Stimulated activated CD4-positive, alpha-beta T cell treated with anti-CD3 and anti-CD28 coated beads, Interleukin-4, amount 100 ng/mL, for 24 hours (primary cell): ENCODE measurements at places on chromosomes 7 and 10.

- DNase-seq, result no peak
Observed at GRCh38 chr7:75971961-75972763, 22.2 kb downstream of the TMEM120A start.

DNA sequence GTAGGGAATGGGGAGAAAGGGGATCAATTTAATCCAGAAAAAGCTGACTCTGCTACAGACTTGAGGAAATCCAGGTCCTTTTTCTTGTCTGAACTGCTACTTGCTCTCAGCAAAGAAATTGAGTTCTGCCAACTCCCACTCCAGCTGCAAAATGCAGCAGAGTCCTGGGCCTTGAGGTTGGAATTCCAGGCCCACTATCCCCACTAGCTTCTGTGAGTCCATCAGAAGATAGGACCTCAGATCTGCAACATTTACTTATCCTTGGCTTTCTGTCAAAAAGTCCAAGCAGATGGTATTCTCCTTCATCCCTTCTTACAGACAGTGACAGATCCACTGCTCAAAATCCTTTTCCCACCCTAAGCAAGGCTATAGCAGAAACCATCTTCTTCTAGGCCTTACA is 219.2 kb downstream of the ARHGAP12 start:
- DNase-seq, result no peak

- no peak for DNase-seq
Observed at GRCh38 chr7:29649028-29649716, 85.5 kb downstream of the PRR15 start.

DNA sequence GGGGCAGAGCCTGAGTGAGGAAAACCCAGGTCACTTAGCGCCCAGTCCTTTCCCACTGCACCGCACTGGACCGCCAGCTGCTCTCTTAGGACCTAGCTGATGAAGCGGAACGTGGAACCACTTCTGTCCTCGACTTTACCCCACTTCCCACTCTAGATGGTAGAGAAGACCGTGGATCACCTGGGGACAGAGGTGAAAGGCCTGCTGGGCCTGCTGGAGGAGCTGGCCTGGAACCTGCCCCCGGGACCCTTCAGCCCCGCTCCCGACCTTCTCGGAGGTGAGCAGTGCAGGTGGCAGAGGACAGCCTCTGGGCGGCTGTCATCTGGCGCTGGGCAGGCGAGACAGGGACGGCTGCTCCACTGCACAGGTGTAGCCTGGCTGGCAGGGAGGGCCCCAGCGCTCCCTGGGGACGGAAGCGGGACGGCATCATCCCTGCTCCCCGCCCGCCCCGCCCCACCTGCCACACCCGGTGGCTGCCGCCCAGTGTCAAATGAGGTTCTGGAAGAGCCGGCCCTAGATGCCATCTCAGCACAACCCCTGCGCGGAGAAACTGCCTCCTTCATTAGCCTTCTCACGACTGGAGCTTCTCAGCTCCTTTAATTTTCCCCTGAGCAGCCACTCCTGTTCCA is 11.7 kb downstream of the PLAC9 start:
- DNase-seq, result peak; percentile 17

DNA sequence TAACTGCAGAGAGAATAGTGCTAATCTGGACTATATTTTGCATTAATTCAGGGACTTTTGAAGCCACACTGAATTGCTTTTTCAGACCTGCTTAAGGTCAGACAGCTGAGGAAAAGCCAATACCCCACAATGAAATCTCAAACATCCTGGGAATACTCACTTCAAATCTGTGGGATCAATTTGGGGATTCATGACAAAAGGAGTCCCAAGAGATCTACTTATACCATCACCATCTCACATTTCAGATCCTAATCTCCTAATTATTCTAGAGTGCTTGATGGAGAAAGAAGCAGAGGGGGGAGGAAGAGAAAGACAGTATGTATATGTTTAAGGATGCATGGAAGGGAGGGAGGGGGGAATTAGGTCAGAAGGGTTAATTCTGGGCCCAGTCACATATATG is 202.2 kb downstream of the CACNA2D1 start:
- no peak for DNase-seq

DNA sequence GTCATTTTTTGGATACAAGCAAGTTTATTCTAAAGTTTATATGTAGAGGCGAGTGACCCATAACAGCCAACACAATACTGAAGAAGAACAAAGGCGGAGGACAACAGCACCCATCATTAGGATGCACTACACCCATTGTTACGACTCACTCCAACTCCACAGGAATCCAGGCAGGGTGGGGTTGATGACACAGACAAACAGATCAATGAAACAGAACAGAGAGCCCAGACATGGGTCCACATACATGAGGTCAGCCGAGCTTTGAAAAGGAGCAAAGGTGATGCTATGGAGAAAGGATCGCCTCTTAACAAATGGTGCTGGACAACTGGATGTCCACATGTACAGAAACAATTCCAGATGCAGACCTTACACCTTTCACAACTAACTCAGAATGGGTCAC is 426.4 kb downstream of the PTPRN2 start:
- DNase-seq, result no peak

GRCh38 chr10:119270762-119271366 is 63.5 kb downstream of the GRK5 start:
- peak; percentile 47 for DNase-seq

DNA sequence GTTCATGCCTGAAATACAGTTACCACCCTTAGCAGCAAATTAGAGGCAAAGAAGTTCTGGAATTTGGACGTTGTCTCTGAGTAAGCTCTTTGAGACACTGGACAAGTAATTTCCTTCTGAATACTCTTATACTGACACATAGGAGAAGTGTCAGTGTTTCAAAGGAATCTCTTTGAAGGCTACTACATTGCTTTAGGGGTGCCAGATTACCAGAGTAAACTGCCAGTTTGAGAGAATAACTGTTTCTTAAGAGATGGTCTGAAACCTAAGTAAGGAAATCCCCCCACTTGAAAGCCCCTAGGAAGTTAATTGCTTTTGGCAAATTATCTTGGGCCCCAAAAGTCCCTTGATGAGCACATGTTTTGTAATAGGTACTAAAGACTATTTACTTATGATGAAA is 3.4 kb downstream of the FAS start:
- no peak for DNase-seq

- DNase-seq, result no peak
Observed at GRCh38 chr7:135239263-135239662, 5.6 kb downstream of the STRA8 start.

DNA sequence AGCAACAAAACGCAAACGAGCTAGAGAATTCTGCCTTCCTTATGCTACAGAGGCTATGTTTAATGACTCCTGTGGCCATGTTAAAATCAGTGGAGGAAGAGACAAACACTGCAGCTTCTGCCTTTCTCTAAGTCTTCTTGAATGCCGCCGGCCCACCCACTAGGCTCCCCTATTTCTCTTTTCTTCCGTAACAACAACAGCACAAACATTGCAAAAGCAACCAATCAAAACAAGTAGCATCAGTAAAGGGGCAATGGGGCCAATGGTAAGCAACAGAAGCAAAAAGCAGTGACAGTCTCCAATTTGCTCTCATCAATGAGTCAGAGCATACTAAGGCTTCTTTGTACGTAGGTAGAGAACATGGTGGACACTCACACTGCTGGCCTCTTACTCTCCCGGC is 26.8 kb downstream of the DNAJC1 start:
- DNase-seq, result no peak

DNA sequence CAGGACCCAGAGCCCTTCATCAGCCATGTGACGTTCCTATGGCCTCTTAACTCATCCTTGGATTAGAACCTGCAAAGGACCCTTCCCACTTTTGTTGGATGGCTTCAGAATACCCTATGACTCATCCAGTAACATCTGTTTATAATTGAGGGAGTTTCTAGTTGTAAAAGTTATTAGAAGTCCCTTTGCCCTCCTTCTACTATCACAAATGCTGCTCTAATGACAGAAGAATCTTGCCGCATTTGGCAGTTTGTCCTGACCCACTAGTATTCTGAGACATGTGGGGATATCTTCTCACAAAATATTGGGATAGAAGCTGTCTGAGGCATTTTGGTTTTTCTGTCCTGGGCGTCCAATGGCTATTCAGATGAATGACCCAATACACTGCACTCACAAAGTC is 251.8 kb upstream of the TMEM72 start:
- DNase-seq, result no peak

GRCh38 chr7:100065452-100066186 is 15.9 kb downstream of the ZNF3 start:
- DNase-seq, result no peak

- DNase-seq, result no peak
Observed at GRCh38 chr7:22443370-22444180, 56.4 kb downstream of the STEAP1B start.

GRCh38 chr7:11104578-11104977 is 130.9 kb downstream of the PHF14 start:
- no peak for DNase-seq

GRCh38 chr7:91789558-91789957 is 90.9 kb downstream of the MTERF1 start:
- no peak for DNase-seq

GRCh38 chr7:122652876-122653275 is 46.0 kb downstream of the RNF133 start:
- no peak for DNase-seq

DNA sequence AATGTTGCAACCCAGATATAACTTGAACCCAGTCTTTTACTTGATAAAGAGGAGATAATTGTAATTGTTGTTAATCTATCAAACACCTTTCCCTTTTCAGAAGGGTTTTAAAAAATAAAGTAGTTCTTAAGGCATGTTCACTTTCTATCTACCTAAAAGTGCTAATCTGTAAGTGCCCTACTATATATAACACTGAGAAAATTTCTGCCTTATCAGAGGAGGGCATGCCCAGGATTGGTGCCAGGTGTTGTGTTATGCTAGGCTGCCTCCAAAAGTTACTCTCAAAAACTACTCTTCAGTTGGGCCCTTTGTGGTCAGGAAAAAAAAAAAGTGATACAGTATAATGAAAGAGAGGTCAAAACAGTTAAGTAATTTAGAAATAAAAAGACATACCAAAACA is 36.3 kb downstream of the SMNDC1 start:
- DNase-seq, result no peak

DNA sequence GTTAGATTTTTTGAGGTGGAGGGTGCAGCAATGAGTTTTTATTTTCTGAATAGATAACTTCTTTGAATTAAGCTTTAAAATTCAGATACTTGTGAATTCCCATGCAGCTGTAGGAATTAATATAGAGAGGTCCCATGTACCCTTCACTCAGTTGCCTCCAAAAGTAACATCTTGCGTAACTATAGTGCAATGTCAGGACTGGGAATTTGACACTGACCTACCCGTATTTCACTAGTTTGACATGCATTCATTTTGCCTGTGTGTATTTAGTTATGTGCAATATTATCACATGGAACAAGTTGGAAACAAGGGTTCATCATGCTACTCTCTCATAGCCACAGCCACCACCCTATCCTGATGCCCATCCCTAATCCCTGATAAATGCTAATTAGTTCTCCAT is 147.1 kb upstream of the IGFBP3 start:
- no peak for DNase-seq

DNA sequence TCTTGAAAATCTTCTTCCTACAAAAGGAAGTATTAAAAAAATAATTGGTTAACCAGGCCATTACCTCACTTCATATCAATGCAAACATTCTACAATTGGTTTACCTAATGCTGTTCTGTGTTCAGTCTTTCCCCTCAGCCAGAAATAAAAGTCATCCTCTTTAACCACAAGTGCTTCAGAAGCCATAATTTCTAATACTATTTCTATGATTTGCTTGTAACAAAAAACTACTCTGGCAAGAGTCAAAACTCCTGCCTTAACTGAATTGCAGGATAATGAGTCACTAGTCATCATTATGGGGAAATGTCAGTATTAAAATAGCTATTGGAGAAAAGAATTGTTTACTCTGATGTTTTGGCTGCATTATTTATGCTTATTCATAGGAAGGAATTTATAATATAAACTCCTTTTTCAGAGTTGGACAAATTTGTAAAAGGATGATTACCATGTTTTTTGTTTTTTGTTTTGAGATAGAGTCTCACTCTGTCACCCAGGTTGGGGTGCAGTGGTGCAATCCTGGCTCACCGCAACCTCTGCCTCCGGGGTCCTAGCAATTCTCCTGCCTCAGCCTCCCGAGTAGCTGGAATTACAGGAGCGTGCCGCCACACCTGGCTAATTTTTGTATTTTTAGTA is 55.5 kb upstream of the ODAD2 start:
- DNase-seq, result no peak

DNA sequence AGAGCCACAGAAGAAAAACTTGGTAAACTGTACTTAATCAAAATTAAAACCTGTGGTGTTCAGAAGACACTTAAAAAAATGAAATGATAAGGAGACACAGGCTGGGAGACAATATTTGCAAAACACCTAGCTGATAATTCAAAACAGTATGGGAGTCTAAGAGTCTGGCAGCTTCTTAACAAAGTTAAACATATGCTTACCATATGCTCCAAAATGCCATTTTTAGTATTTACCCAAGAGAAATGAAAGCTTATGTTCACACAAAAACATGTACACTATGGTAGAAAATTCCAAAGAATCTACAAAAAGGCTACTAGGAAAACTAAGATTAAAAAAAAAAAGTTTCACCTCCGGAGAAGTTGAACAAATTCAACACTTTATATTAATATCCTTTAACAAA is 48.6 kb downstream of the ITGB1 start:
- DNase-seq, result no peak

GRCh38 chr7:135386181-135386580 is 123.7 kb downstream of the CNOT4 start:
- no peak for DNase-seq

GRCh38 chr10:11993834-11994468 is 48.7 kb downstream of the UPF2 start:
- no peak for DNase-seq

DNA sequence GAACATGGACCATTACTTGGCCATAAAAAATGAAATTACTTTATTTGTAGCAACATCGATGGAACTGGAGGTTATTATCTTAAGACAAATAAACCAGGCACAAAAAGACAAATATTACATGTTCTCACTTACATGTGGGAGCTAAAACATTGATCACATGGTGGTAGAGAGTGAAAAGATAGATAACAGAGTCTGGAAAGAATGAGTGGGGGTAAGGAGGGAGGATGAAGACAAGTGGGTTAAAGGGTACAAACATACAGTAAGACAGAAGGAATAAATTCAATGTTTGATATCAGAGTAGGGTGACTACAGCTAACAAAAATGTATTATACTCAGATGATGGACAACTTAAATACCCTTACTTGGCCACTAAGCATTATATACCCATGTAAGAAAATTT is 100.0 kb upstream of the WNT16 start:
- DNase-seq, result no peak

DNA sequence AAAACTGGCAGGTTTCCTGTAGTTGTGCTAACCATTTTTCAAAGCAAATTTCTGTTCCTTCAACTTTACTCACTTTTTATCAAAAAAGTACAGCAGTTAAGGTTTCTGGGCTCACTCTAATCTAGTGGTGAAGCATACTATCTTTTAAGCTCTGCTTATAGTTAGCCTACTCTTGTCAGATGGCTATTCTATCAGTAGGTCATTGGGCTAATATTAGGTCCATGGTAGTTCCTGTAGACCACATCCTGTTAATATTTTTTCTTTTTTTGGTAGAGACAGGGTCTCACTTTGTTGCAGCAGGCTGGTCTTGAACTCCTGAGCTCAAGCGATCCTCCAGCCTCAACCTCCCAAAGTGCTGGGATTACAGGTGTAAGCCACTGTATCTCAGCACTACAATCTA is 27.9 kb upstream of the NRCAM start:
- no peak for DNase-seq

- DNase-seq, result no peak
Observed at GRCh38 chr10:68154211-68154497, 44.9 kb downstream of the MYPN start.

GRCh38 chr10:548238-548901 is 141.1 kb downstream of the DIP2C start:
- no peak for DNase-seq

GRCh38 chr7:95501261-95501832 is 15.6 kb downstream of the ASB4 start:
- no peak for DNase-seq

GRCh38 chr10:17428351-17429097 is 25.9 kb downstream of the ST8SIA6 start:
- DNase-seq, result peak; percentile 66
